ENCODE measurements at places on chromosomes 12 and 14.

- no peak for DNase-seq
Observed at GRCh38 chr12:116299064-116299463, 21.6 kb upstream of the MED13L start.

GRCh38 chr14:102892651-102893050 is 29.8 kb upstream of the AMN start:
- DNase-seq = no peak

- DNase-seq = no peak
Observed at GRCh38 chr14:93431036-93431670, 414 bp downstream of the UNC79 start.

DNA sequence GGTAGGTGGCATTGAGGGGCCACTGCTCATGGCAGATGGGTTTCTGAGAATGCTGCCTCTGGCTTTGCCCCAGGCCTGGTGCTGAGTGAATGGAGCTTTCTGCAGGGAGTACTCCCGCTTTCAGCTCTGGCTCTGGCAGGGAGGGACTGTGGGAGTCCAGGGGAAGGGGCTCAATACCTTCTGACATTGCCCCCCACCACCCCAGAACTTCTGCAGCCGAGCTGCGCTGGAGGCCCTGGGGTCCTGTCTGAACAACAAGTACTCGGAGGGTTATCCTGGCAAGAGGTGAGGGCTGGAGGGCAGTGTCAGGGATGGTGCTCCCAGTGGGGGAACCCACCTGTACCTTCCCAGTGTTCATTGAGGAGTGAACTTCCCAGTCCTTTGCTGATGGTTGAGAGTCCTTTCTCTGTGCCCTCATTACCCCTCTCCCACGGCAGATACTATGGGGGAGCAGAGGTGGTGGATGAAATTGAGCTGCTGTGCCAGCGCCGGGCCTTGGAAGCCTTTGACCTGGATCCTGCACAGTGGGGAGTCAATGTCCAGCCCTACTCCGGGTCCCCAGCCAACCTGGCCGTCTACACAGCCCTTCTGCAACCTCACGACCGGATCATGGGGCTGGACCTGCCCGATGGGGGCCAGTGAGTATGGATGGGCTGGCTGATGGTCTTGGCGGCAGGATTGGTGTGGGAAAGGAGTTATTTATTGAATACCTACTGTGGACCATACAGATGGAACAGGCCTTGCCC is 1.9 kb downstream of the SHMT2 start:
- DNase-seq = no peak

GRCh38 chr14:71243697-71244096 is 336.4 kb downstream of the PCNX1 start:
- DNase-seq = no peak

DNA sequence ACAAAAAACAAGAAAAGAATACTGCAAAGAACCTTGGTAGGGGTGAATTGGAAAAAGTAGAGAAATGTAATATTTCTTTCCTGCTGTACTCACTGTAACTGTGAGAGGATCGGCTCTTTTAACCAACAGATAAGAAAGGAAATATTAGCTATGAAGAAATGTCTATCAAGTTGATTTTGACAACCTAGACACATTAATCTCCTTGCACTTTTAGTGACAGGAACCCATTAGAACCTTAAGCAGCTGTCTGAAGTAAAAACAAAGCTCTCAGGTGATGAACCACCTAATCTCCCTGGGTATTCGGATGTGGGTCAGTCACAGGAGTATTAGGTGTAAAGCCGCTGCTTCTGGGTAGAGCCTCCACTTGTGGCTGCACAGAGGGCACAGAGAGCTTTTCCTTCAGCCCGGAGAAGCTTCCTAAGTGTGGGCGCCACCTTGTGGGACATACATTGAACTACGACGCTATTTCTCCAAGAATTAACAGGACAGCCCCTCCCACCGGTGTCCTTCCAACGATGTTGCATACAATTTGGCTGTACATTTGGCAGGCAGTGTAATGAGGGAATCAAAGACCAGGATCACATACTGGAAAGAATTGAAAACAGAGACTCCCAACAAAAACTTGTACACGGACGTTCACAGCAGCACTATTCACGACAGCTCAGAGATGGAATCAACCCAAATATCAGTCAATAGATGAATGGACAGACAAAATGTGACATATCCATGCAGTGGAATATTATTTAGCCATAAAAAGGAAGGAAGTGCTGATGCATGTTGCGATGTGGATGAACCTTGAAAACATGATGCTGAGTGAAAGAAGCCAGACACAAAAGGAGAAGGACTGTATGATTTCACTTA is 28.9 kb upstream of the MAPKAPK5 start:
- peak; percentile 55 for DNase-seq

DNA sequence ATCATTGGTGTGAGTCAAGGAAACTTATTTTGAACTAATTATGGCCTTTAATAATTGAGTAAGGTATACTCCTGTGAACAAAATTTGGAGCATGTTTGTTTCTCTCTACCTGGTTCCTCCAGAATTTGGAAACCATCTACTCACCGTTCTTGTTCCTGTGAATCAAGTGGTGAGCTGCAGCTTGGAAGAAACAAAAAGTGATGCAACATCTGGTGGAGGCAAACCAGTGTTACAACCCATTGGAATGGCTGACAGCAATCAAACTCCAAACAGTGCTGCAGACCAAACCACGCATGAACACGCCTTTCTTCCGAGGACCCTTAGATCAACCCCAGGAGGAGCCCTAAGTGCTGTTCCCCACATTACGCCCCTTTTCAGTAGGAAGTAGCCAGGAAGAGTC is 104.7 kb upstream of the VASH1 start:
- no peak for DNase-seq

DNA sequence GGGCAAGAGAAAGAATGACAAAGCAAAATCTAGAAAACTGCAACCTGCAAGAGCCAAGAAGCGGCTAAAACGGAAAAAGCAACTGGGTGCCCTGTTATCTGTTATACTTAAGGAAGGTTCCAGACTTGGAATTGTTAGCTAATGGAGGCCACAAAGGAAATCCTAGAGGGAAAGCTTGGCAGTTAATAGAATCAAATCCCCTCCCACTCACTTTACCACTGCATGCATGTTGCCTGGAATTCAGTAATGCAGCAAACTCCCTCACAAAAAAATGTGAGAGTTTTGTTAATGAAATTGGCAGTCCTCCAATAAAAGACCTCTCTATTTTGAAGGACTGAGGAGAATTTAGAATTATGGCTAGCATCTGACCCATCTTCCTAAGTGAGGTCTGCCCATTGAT is 164.2 kb upstream of the SOX5 start:
- DNase-seq = no peak

DNA sequence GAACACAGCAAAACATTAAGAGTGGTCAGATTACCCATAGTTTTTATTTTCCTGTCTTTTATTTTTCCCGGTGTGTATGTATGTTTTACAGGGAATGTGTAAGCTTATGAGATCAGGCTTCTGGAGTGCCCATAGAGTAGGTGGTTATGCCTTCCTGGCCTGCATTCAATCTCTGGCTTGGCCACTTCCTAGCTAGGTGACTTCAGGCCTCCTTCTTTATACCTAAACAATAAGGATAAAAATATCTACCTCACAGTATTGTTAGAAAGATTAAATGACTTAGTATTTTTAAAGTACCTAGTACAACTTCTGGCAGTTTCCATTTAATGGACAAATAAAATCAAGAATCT is 42.4 kb downstream of the ITPR2 start:
- DNase-seq = no peak

DNA sequence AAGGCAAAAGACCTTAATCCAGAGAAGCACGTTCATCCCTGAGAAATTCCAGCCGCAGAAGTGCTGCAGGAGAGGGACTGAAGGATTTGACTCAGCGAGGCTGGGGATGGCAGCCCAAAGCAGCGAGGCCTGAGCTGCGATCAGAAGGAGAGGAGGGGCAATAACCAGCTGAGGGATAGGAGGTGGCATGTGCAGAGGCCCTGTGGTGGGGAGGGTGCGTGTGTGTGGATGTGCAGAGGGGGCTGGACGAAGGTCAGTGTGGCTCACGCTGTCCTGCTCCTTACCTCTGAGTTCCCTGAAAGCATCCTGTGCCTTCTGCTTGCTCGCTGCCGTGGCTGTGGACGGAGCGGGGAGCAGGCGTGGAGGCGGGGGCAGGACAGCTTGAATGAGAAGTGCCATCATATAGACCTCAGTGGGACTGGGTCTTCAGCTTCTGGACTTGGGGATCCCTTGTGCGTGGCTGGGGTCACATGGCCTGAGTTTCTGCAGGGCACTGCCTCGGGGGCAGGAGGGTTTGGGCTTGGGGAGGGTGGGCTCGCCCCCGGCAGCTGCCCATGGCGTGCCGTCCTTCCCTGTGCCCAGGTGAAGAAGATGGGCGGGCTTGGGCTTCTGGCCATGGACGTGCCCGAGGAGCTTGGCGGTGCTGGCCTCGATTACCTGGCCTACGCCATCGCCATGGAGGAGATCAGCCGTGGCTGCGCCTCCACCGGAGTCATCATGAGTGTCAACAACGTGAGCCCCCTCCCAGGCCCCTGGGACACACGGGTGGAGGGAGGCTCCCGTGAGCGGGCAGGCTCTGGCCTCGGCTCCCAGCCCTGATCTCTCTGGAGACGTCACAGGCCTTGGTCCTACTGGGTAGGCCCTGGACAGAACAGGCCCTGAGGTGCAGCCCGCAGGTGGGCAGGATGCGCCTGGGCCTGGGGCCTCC is 11.0 kb downstream of the ACADS start:
- DNase-seq = no peak

DNA sequence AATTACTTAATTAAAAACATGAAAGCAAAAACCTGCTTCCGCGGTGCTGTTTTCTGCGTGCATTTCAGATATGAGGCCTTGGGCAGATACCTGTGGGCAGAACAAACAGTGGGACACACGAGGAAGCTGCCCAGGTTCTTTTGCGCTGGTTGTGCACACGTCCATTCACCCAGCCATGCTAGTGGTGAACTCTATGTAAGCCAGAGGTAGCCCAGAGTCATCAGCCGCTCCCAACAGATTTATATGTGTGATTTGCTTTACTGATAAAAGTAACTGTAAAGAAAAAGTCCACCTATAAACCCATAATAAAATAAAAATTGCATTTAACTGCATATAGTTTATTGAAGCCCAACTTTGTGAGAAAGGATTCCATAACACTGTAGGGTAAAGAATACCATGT is 47.1 kb upstream of the TMEM260 start:
- no peak for DNase-seq

- DNase-seq = no peak
Observed at GRCh38 chr12:114998118-114998749, 314.3 kb upstream of the TBX3 start.

- DNase-seq = no peak
Observed at GRCh38 chr12:46184798-46185595, 83.8 kb downstream of the SLC38A1 start.

DNA sequence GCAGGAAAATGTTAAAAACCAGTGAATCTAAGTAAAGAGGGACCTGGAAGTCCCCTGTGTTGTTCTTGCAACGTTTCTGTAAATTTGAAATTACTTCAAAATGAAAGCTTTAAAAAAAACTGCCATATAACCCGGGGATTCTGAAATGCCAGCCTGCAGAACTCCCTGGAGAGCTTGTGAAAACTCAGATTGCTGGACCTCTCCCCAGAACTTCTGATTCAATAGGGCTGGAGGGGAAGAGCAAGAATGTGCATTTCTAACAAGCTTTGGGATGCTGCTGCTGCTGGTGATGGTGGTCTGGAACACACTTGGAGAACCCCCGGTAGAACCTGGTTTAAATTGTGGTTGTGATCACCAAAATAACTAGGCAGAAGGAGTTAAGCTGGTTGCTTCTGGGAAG is 300.0 kb upstream of the NOS1 start:
- DNase-seq = no peak

GRCh38 chr14:93016275-93016845 is 93.4 kb downstream of the CHGA start:
- DNase-seq = no peak

DNA sequence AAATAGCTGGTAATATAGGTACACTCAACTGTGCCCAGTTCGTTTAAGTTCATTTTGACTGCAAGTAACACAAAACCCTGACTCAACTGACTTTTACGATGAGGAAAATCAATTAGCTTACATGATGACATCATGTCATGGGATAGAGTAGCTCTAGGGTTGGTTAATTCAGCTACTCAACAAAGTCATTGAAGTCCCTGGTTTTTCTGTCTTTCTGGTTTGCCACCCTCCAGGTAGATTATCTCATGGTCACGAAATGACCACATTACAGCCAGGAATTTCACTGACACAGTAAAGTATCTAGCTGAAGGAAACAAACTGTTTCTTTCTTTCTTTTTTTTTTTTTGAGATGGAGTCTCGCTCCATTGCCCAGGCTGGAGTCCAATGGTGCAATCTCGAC is 68.5 kb upstream of the FUT8 start:
- DNase-seq = no peak

DNA sequence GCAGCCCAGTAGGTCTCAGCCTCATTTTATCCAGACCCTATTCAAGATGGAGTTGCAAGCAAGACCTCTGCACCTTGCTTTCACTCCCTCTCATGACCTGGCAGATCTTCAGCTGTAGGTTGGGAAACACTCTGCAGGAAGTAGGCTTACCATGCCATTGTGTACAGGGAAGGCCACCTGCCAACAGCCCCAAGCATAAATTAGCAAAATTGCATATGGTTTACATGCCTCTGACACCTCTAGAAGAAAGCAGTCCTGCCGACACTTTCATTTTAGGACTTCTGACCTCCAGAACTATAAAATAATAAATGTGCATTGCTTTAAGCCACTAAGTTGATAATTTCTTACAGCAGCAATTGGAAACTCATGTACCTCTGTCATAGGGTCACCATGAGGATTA is 96.9 kb downstream of the SLC15A4 start:
- DNase-seq = no peak

GRCh38 chr14:87615047-87615446 is 377.9 kb downstream of the GALC start:
- no peak for DNase-seq

- DNase-seq = no peak
Observed at GRCh38 chr12:19978193-19978592, 390.1 kb upstream of the PDE3A start.

DNA sequence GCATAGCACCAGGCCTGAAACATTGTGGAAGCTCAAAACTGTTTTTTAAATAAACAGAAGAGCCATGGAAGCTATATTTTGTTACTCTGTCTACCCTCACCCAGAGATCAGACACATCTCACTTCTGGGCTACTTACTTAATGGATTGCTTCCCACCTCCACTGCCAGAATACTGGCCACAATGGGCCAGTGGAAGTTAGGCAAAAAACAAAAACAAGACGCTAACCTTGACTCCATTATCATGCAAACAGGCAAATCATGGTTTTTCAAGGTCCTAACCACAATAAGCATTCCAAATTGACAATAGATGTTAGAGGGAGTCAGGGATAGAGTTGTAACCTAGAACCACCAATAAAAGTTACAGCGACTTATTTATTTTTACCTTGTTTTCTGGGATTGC is 52.7 kb upstream of the PTCSC3 start:
- no peak for DNase-seq

GRCh38 chr12:8655421-8655820 is 7.2 kb downstream of the MFAP5 start:
- no peak for DNase-seq

- DNase-seq = peak; percentile 88
Observed at GRCh38 chr12:10211940-10212738, 538 bp upstream of the GABARAPL1 start.

DNA sequence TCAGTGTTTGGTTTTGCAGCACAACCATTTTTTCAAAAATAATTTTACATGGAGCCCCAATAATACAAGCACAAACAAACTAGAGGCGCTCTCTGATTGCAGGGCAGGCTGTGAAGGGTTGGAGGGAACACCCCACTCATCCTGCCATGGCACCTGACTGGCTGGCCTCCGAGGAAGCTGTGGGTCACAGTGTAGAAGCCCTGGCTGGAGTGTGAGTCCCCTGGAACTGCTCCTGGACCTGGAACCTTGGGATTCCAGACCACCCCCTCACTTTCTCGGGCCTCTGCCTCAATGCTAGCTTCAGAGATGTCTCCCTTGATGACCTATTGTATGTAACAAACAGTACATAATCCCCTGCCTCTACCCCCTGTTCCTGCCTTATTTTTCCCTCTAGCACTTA is 14.8 kb upstream of the SERPINA12 start:
- no peak for DNase-seq

Data from activated CD8-positive, alpha-beta memory T cell treated with anti-CD3 and anti-CD28 coated beads, Interleukin-2, amount 50 U/mL, for 4 hours (primary cell).